ENCODE measurements at places on chromosomes 3 and 15.

GRCh38 chr15:57522148-57522547 is 69.6 kb upstream of the MYZAP start:
- DNase-seq, result no peak

GRCh38 chr3:182739619-182740018 is 53.7 kb upstream of the ATP11B start:
- DNase-seq, result no peak

GRCh38 chr3:78907367-78907766 is 860.4 kb downstream of the ROBO1 start:
- no peak for DNase-seq

DNA sequence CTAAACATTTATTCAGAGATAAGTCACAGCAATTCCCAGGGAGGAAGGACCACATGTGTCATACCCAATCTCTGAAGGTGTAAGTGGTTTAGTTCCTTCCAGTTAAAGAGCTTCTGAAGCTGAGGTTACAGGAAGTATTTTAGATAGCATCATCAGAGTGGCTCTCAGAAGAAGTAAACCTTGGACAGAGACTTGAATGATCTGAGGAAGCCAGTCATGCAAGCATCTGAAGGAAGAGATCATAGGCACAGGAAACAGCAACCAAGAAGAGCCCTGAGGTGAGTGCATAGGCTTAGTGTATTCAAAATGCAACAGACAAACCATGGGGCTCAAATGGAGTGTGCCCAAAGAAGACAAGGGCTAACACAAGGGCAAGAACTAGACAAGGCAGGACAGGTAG is 210.3 kb downstream of the ULK4 start:
- no peak for DNase-seq

DNA sequence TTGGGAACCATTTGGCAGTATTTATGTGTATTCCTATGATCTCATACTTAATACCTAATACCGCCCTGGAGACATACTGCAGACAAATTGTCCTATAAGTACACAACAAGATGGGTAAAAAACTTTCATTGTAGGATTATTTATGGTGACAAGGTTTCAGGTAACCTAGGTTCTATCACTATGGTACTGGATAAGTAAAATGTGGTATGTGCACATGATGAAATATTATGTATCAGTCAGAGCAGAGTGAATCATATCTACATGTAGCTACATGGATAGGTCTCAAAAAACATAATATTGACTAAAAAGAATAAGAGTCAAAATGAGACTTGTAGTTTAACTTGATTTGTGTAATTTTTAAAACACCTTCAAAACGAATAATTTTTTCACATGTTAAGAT is 147.8 kb downstream of the LEKR1 start:
- no peak for DNase-seq

DNA sequence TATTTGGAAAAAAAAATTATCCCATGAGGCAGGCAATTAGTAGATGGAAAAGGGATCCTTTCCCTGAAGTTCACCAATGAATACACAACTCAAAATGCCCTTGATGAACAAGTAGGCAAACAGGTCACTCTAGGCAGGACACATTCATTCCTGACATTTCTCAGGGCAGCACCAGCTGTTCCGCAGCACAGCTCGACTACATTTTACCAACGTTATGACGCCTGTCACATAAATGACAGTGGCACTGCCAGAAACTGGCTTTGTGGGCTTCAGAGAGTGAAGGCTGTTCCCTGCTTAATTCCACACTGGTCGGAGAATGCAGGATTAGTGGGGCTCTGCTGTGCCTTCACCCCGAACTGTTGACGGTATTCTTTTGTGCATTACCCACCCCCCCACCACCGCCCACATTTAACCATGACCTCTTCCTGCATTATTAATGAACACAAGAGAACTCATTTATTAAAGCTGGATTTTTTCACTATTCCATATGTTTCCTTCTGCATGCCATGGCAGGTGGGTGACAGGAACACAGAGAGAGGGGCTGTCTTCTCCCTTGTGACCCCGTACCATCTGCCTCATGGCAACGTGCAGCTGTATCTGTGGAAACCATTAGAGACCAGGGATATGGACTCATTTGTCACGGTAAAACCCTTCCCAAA is 197.6 kb downstream of the PDZRN3 start:
- no peak for DNase-seq

DNA sequence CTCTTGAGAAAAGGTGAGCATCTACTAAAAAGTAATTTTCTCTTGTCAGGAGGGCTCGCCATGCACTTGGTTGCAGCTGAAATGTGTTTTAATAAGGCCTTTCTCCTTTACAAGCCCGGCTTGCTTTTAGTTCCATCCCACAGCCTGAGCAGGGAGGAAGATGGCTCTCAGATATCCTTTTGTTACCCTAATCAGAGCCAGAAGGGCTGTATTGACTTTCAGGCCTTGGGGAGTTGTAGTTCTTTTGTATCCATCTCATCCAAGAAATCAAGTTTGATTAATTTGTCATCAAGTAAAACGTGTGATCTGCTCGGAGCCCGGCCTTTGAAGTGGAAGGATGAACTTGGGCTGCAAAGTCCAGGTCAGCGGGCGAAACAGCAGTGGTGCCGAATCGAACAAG is 52.9 kb downstream of the EIF4E3 start:
- DNase-seq, result no peak

DNA sequence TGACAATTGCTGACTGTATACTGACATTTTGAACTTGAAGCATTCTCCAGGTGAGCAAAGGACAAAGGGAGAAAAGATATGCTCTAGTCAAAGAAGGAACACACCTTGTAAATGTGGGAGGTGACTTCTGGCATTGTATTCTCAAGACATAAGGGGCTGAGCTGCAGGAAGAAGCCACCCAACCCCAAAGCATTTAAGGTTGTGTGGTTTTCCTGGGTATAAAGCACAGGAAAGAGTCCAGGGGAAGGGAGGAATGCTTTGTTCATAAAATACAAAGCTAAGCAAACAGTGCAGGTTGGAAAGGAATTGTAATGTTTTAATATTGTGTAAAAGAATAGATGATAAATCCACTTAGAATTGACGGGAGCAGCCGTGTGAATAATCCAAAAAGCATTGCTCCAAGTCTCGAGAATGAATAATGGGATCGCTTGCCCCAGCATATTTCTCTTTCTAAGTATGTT is 102.4 kb upstream of the LRIG1 start:
- no peak for DNase-seq

Data from H9 (cell line).